Bronchus fibroblast of lung (primary cell): ENCODE measurements at places on chromosomes 6 and 20. TPM values are rescaled to one million over a fixed set of nuclear protein-coding genes. Genes with fewer than 3 reads are reported as not detected.

Gene AKAP12
- total RNA-seq: 43.4 and 54.5 TPM in 2 replicates

Gene MAS1
- not detected in 2 replicates for total RNA-seq

Gene HLA-DRA
- total RNA-seq: not detected in 2 replicates

Gene SCRT2
- total RNA-seq: not detected in 2 replicates

Gene BICRAL
- 2.7 and 3.4 TPM in 2 replicates for total RNA-seq

Gene RSPH3
- 2.1 and 2.7 TPM in 2 replicates for total RNA-seq

Gene TAAR8
- total RNA-seq: not detected in 2 replicates

Gene DEFB110
- not detected in 2 replicates for total RNA-seq

Gene MCCD1
- not detected in 2 replicates for total RNA-seq

Gene MOXD1
- total RNA-seq: 13.8 and 14.6 TPM in 2 replicates

Gene TMEM14C
- 151 and 160 TPM in 2 replicates for total RNA-seq

Gene ISM1
- total RNA-seq: under 0.01 and 0.15 TPM in 2 replicates

Gene RBM24
- total RNA-seq: 1.8 and 3.1 TPM in 2 replicates

Gene TGIF2
- 8.6 and 9.1 TPM in 2 replicates for total RNA-seq

Gene PPP1R3D
- 2.8 and 3.4 TPM in 2 replicates for total RNA-seq

Gene SPAG4
- 4.7 and 6.8 TPM in 2 replicates for total RNA-seq

Gene PROKR2
- total RNA-seq: not detected in 2 replicates

Gene OXT
- not detected in 2 replicates for total RNA-seq

Gene EEF1A2
- total RNA-seq: 0.30 and 0.67 TPM in 2 replicates

Gene RSPH9
- 0.67 and 0.74 TPM in 2 replicates for total RNA-seq

Gene ECI2
- 97.8 and 113 TPM in 2 replicates for total RNA-seq

Gene SESN1
- total RNA-seq: 7.1 and 7.3 TPM in 2 replicates

Gene NINL
- 5.8 and 6.9 TPM in 2 replicates for total RNA-seq

Gene SAPCD1
- 3.2 and 5.8 TPM in 2 replicates for total RNA-seq

Gene BMP7
- total RNA-seq: not detected in 2 replicates

Gene CLVS2
- total RNA-seq: not detected in 2 replicates

Gene SSTR4
- total RNA-seq: not detected in 2 replicates

Gene VIP
- not detected in 2 replicates for total RNA-seq

Gene CENPW
- total RNA-seq: 18.7 and 23.5 TPM in 2 replicates

Gene CFAP61
- not detected in 2 replicates for total RNA-seq

Gene LTB
- total RNA-seq: not detected in 2 replicates

Gene PREX1
- 3.5 and 3.6 TPM in 2 replicates for total RNA-seq

Gene PPP1R3G
- 0.50 and 0.59 TPM in 2 replicates for total RNA-seq

Gene MDFI
- 7.0 and 7.6 TPM in 2 replicates for total RNA-seq

Gene OOEP
- not detected in 2 replicates for total RNA-seq

Gene TCP11
- 0.15 and 0.50 TPM in 2 replicates for total RNA-seq

Gene PPP1R16B
- not detected in 2 replicates for total RNA-seq

Gene TDP2
- 17.7 and 19.0 TPM in 2 replicates for total RNA-seq

Gene CAP2
- 2.7 and 2.9 TPM in 2 replicates for total RNA-seq

Gene SMIM13
- 4.5 and 5.4 TPM in 2 replicates for total RNA-seq

Gene GGTLC1
- total RNA-seq: not detected in 2 replicates

Gene ADAM33
- total RNA-seq: 14.7 and 15.3 TPM in 2 replicates

Gene SLC17A9
- 20.2 and 21.3 TPM in 2 replicates for total RNA-seq

Gene SLC35F1
- total RNA-seq: under 0.01 and 0.15 TPM in 2 replicates

Gene SRMS
- total RNA-seq: not detected in 2 replicates

Gene HSP90AB1
- total RNA-seq: 935 and 976 TPM in 2 replicates

Gene AARS2
- total RNA-seq: 17.0 and 18.1 TPM in 2 replicates

Gene HUS1B
- 0.17 TPM in 1 of 2 replicates, not detected in the other for total RNA-seq

Gene CASS4
- 2.2 and 2.4 TPM in 2 replicates for total RNA-seq
